ENCODE measurements at places on chromosomes 4 and X.

- DNase-seq = no peak
Observed at GRCh38 chr4:56681158-56681852, at the start of gene HOPX. Gene HOPX (minus strand): TSS chr4:56681296. CDS start chr4:56657816, 23,480 bp downstream.

DNA sequence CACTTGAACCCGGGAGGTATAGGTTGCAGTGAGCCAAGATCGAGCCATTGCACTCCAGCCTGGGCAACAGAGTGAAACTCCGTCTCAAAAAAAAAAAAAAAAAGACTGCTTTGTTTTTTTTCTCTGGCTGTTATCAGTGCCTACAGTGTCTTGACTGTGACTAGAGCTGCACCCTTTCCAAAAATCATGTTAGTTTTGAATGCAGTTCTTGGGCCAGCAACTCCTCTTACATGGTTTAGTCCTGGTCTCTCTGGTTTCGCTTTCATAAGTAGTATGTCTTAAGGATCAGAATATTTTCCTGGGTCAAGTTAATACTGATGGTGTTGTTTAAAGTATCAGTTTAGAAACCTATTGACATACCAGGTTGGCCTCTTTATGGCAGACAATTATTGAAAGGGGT is 34.2 kb upstream of the NALF2 start:
- no peak for DNase-seq

GRCh38 chr4:183838987-183839712 is 66.0 kb upstream of the STOX2 start:
- DNase-seq = peak; percentile 34

DNA sequence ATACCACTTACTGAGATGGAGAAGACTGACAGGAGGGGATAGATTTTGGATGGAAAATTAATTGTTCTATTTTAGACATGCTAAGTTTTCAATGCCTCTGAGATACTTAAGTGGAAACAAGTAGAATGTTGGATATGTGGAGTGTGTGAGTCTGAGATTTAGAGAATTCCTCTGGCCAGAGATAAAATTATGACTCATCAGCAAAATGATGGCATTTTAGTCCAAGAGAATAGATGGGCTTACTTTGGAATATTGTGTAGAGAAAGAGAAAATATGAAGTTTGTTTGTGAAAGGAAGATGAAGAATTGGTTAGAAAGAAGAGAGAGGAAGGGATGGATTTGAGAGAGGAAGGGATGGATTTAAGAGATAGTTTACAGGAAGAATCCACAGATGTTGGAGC is 108.6 kb upstream of the PPP1R2C start:
- no peak for DNase-seq

- DNase-seq = no peak
Observed at GRCh38 chr4:52876069-52876468, 14.0 kb downstream of the RASL11B start.

- DNase-seq = peak; percentile 43
Observed at GRCh38 chrX:50707955-50708699, 105.9 kb downstream of the SHROOM4 start.

- DNase-seq = no peak
Observed at GRCh38 chr4:107155366-107155765, 119.3 kb upstream of the DKK2 start.

DNA sequence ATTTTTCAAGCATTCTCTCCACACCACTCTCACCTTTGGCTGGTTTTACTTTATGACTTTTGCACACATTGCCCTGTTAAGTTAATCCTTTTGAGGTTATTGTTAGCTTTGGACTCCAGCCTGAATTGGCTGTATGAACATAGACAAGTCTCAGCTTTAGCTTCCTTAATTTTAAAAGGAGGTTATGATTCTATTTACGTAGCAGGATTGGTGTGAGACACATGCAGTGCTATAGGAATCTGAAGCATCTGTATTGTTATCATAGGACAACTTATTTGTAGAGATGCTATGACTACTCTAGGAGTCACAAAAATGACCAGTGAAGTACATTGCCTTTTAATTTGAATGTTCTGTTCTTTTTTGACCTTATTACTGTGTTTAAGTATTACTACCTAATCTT is 15.7 kb downstream of the PGAM4 start:
- peak; percentile 54 for DNase-seq

GRCh38 chr4:148288448-148288847 is 153.8 kb downstream of the NR3C2 start:
- DNase-seq = no peak

GRCh38 chrX:53479301-53479700 is 45.1 kb upstream of the HSD17B10 start:
- no peak for DNase-seq

DNA sequence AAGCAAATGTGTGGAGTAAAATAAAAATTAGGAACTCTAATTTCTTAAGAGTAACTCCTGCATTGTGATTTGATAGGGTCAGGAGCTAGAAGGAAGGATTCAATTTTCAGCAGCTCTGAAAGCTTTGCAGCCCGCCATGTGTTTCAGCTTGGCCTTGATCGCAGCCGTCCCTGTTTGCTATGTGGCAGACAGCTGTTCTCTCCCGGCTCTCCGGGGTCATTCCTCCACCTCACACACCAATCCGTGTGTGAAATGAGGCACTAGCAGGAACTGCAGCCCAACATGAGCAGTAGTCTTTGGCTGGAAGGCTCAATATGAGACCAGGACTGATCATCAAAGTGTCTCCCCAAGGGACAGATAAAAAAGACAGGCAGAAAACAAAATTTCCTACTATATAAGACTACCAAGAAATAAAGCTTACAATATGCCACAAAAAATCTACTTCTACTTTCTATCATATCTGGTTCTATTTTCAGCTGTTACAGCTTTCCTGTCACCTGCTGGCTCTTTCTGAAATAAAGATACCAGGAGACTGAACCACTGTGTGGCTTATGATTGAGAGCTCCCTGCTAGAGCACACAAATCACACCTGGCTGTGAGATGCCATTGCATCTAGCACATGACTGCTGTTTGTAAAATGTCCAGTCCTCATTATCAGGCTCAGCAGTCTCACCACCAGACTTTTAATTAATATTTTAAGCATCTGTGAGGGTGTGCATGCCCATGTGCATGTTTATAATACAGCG is 44.1 kb upstream of the SEC24B start:
- no peak for DNase-seq

- DNase-seq = no peak
Observed at GRCh38 chrX:38993500-38993899, 192.2 kb downstream of the MID1IP1 start.

DNA sequence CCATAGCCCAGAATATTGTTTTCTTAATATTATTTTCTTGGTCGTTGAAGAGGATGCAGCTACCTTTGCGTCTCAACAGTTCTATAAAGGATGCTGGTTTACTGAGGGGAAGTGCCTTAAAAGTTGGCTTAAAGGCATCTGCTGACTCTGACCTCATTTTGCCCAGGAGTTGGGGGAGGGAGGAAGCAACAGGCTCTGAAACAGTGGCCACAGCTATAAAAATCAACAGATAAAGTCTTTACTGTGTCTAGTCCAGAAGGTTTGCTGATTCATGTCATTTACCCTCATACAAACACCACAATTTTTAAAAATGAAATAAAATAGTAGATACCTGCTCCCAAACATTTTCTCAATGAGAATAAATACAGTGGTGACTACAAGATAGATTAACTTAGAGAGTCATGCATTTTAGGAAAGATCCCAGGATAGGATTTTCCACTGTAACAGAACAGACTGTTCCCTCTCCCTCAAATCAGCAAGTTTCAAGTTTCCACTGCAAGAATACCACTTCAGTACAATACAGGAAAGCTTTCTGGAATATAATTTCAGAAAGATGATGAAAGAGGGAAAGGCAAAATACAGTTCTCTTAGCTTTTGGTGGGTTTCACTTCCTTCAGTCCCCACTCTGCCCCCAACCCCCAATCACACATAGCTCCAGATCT is 1.9 kb downstream of the PHKA1 start:
- DNase-seq = peak; percentile 56

- no peak for DNase-seq
Observed at GRCh38 chrX:9628779-9629493, 136.7 kb downstream of the GPR143 start.

DNA sequence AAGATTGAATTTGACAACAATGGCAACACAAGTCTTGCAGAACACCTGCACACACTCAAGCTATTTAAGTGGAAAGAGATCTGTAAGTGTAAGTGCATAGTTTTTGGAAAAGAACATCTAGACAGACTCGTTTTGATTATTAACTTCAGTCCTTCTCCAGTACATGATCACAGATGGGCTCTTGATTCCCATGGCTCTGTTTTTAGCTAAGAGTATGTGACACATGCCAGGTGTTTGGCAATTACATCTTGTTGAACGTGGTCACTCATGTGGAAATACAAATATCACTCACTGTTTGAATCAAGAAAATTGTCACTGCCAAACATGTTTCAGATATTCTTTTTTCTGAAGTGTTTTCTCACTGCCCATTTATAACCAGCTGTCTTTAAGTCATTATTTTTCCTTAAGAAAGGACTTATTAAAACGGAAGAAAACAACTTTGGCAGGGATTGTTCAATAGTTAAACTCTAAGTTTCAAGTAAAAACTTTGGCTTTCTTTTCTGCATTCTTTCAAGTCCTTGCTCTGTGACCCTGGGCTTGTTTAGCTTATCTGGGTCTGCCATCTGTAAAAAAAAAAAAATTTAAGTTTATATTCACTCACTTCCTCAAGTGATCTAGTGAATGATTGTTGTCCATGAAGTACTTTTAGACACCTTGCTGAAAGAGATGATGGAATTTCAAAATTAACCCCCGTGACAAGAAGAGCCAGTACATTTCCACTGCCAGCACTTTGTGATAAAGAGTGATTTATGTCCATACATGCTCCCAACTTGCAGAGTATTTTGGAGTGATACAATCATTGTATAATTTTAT is 125.4 kb downstream of the ATXN3L start:
- no peak for DNase-seq

GRCh38 chr4:137946453-137947174 is 295.5 kb downstream of the SLC7A11 start:
- peak; percentile 18 for DNase-seq

GRCh38 chrX:71532078-71532752 is 689 bp upstream of the OGT start:
- peak; percentile 44 for DNase-seq

DNA sequence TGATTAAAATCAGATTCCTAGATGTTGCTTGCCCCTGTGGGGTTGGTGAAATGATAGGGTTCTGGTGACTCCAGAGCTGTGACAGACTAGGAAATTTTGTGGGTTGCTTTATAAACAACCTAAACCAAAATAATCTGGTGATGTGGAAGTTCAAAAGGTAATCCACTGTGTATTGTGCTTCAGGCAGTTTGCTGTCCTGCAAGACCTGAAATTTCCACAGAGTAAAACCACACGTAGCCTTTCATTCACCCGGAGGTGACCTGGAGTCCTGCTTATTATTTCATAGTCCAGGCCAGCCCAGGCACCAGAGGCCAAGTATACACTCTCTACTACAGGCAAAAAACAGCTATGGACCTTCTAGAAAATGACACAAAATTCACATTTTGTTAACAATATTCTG is 114.6 kb upstream of the CBR4 start:
- peak; percentile 62 for DNase-seq

GRCh38 chr4:82500435-82501153 is 61.2 kb downstream of the TMEM150C start:
- no peak for DNase-seq

- DNase-seq = no peak
Observed at GRCh38 chr4:140242357-140243277, 88.6 kb upstream of the MAML3 start.

- DNase-seq = peak; percentile 78
Observed at GRCh38 chr4:185396724-185397385, at the start of gene ANKRD37. Gene ANKRD37 (plus strand): TSS chr4:185396841. CDS start chr4:185396924, 83 bp downstream.

DNA sequence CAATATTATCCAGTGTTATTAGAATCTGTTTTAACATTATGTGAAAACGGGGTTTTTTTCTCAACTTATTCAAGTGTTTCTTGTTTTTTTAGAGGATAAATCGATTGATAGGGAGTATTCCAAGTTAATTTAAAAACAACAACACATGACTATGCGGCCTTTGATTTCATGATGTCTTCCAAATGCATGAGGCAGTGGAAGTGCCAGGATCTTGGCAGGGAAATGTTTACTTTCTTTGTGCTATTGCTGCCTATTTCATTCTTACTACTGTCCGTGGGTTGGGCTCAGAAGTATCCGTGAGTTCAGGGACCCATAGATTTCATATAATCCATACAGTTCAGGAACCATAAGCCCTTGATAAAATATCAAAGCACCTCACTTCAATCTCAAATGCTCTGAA is 64.6 kb downstream of the ABCG2 start:
- no peak for DNase-seq

DNA sequence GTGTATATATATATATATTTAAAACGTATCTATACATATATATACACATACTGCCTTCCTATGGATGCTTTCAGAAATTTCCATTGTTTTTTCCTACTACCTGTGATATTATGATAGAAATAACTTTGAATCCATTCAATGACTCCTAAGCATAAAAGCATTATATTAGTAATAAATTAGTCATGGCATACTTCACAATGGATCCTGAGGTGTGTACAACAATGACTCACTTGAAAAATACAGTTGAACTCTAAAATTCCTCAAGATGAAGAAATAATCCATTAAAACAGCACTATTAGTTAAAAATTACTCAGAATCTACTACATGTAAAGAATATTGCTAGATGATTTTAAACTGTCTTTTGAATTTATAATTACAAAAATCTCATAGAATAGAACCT is 201.1 kb downstream of the STPG2 start:
- no peak for DNase-seq

GRCh38 chr4:123562994-123563750 is 166.6 kb downstream of the SPRY1 start:
- no peak for DNase-seq

GRCh38 chr4:151517896-151518295 is 108.9 kb downstream of the FHIP1A start:
- no peak for DNase-seq

DNA sequence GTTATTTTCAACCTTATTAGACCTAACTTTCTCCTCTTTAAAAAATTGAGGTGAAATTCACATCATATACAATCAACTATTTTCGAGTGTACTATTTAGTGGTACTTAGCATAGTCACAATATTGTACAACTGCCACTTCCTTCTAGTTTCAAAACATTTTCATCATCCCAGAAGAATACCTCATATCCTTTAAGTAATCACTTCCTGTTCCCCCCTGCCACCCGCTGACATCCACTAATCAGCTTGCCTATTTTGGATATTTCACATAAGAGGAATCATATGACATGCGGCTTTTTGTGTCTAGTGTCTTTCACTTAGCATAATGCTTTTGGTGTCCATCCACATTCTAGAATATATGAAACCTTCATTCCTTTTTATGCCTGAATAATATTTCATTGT is 10.0 kb upstream of the PPA2 start:
- no peak for DNase-seq

- peak; percentile 10 for DNase-seq
Observed at GRCh38 chrX:18490806-18491555, 65.6 kb downstream of the CDKL5 start.

DNA sequence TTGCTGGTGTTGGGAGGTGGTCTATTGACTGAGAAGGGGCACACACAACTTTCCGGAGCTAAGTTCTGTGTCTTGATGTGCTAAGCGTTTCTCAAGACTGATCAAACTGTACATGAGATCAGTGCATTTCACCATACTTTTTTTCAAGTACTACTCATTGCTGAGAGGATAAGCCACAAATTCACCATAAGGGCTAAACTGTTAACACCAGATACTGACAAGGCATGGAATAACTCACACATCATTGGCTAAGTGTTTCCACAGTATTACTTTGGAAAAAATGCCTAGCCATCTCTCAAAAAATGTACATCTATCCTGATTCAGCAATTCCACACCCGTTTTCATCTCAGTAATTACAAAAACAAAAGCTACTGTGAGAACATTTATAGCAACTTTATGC is 13.0 kb downstream of the RBMX start:
- peak; percentile 23 for DNase-seq

GRCh38 chrX:1249101-1249887 is 19.3 kb upstream of the CSF2RA start:
- peak; percentile 7 for DNase-seq

GRCh38 chr4:45539142-45539814 is 584.6 kb downstream of the GABRG1 start:
- no peak for DNase-seq
